ENCODE measurements at places on chromosomes 1 and 21.

DNA sequence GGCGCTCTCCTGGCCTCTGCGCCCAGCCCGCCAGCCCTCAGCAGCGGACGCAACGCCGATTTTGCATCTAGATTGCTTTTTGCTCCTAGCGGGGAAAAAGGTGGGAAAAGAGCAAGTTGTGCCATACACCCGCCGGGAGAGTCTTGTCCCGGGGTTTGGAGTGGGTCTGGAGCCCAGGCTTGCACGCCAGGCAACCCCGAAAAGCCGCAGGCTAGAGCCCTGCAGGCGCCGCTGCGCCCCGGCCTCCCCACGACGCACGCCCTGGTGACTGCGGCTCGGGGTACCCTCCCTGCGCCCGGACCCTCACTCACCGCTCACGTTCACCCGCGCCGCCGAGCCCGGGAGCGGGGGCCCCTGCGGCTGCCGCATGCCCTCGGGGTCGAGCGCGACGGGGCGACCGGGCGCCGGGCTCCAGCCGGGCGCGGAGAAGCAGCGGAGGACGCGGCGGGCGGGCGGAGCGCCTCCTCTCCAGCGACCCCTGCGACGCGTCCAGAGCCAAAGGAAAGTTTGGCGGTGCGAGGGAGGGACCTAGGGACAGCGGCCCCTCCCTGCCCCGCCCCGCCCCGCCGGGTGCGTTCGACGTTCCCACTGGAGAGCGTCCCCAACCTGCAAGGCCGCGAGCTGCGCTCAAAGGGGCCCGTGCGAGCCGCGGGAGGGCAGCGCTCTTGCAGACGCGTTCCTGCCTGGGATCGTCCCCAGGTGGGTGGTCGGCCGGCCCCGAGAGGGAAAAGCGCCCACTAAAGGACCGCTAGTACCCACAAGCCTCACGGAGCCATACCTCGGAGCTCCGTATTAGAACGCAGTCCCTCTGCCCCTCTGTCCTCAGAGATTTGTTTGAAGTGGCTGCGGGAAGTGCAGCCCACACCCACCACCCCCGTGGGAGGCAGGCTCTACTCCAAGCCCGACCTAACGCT is at the start of gene LPAR3:
Gene LPAR3 (minus strand): TSS at position 502 of the 914 bp plus-strand sequence. CDS start 27,086 bp downstream, outside the sequence.
- DNase-seq, result no peak

GRCh38 chr21:38280867-38281266 is 24.1 kb downstream of the KCNJ15 start:
- DNase-seq, result no peak

GRCh38 chr1:174914991-174915390 is 84.8 kb upstream of the CACYBP start:
- no peak for DNase-seq

- DNase-seq, result no peak
These were observed 6.2 kb downstream of the CSRP1 start for GRCh38 chr1:201500670-201501120.

DNA sequence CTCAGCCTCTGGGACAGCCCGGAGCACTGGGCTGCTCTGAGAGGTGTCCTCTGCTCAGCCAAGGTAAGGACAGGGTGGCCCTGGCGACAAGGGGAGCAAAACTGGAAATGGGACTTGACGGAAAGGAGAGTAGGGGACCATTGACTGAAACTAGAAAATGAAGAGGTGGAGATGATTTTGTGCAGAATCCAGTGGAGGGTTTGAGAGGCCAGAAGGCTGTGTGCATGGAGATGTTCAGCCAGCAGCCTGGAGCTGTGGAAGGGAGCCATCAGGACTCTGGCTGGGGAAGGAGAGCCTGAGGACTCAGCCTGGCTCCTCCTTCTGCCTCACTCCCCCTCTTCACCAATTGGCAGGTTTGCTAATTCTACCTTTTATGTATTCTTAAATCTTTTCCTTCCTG is 114.2 kb downstream of the EDEM3 start:
- no peak for DNase-seq

DNA sequence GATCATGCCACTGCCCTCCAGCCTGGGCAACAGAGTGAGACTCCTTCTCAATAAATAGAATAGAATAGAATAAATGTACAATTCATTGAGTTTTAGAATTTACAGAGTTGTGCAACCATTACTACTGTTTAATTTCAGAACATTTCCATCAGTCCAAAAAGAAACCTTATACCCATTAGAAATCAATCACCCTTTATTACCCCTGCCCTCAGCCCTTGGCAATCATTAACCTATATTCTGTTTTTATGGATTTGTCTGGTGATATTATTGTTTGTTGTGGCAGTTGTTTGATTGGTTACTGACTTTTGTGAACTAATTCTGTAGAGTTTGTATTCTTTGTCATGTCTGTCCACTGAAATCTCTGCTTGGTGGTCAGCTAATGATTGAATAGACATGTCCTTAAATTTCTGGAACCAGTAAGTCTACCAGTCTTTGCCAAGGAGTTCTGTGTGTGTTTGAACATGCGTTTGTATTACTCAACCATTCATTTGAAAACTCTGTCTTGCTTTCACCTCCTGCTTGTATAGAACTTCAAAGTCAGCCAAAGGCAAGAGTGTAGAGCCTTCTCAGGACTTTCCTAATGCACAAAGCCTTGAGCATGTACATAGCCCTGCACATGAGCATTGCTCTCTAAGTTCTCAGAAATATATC is 208.8 kb downstream of the GPR52 start:
- no peak for DNase-seq

- DNase-seq, result no peak
These were observed 58.9 kb downstream of the C1orf94 start for GRCh38 chr1:34235594-34235993.

GRCh38 chr1:244705261-244706234 is 52.6 kb downstream of the DESI2 start:
- DNase-seq, result no peak

GRCh38 chr1:19591482-19592091 is 52.5 kb upstream of the NBL1 start:
- no peak for DNase-seq

DNA sequence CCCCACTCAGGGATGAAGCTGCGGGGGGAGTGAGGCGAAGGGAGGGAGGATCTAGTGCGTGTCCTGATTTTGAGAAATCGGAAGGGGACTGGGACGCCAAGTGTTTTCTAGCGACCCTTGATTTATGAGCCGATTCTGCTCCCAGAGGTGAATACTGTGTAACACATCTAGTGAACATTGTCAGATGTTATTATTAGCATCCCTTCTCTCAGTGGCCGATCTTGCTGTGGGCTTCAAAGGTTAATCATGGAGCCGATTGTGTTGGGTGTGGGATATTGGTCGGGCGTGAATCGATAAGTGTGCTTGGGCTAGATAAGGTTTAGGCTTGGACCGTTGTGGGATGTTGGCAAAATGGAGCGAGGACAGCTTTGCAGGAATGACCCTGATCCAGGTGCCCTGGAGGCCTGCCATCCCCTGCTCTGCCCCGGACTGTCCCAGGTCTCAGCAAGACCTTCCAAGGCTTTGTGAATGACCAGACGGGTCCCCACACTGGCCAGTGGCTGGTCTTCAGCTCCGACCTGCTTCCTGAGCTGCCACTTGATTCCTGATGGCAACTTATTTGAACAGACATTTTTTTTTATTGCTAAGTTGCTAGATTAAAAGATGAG is 2.2 kb downstream of the AJAP1 start:
- no peak for DNase-seq

- DNase-seq, result no peak
These were observed 8.6 kb downstream of the H6PD start for GRCh38 chr1:9243066-9243739.

GRCh38 chr1:40316595-40317393 is at the start of gene COL9A2:
COL9A2 (minus strand) TSS chr1:40317286; CDS start chr1:40317197, 89 bp downstream.
- peak; percentile 87 for DNase-seq

GRCh38 chr21:42760361-42760950 is 107.0 kb downstream of the PDE9A start:
- no peak for DNase-seq

DNA sequence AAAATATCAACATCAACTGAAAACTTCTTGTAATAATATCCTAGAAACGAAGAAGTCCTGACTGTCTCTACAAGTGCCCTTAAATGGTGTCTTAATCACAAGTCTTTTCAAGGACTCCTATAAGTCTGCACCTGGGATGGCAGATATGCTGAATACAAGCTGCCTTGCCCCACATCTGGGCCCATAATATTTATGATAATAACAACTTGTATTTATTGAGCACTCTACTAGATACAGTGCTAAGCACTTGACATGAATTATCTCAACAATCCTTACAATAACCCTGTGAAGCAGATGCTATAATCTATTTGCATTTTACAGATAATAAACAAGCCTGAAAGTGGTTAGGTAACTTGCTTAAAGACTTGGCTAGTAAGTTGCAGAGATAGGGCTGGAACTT is 78.0 kb upstream of the ZNF648 start:
- DNase-seq, result no peak

- no peak for DNase-seq
These were observed 94.9 kb downstream of the DYRK1A start for GRCh38 chr21:37461479-37461878.

DNA sequence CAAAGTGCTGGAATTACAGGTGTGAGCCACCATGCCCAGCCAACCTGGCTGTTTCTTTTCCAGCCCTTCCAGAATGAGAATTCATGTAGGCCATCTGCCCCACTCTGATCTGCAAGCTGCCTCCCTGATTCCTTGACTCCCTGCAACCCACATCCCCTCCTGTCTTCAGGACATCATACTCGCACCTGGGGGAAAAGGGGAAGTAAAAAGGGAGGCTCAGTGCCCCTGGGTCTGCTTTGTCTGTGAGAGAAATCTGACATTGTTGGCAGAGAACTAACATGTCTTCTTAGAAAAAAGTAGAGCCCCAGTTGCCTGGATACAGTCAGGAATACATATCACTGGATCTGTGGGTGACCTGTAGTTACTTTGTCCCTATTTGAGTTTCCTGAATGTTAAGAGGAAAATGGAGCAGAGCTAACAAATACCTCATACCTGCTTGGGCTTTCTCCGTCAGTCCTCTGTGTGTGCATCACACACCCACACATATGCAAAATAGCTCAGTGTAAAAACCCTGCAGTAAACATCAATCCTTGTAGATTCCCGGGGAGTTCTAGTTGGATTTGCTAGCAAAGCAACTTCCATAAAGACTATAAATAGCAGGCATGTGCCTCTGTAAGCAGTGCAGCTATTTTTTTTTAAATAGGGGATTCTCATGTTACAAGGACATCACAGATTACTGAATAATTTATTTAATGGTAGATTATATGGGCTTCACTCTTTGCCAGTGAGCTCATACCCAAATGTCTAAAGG is 62.9 kb downstream of the TEX35 start:
- DNase-seq, result no peak

GRCh38 chr1:119516680-119517079 is 9.7 kb downstream of the HSD3B1 start:
- DNase-seq, result no peak

- no peak for DNase-seq
These were observed at the start of gene FOXD3 for GRCh38 chr1:63322114-63322943. FOXD3 (plus strand) TSS chr1:63322567; CDS start chr1:63323059, 492 bp downstream.

GRCh38 chr1:36772647-36773495 is 261.4 kb downstream of the GRIK3 start:
- no peak for DNase-seq

DNA sequence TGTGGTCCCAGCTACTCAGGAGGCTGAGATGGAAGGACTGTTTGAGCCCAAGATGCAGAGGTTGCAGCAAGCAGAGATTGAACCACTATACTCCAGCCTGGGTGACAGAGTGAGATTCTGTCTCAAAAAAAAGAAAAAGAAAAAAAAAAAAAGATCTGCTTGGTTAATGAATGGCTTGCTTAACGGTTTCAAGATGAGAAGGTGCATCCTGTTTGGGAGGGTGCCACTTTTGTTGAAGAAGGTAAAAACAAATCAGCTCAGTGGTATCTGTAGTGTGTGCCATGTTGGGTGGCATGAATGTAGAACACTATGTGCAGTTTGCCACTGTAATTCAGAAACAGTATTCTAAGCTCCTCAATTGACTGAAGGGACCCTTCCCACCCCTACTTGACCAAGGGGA is 94.9 kb upstream of the ETV3 start:
- no peak for DNase-seq

DNA sequence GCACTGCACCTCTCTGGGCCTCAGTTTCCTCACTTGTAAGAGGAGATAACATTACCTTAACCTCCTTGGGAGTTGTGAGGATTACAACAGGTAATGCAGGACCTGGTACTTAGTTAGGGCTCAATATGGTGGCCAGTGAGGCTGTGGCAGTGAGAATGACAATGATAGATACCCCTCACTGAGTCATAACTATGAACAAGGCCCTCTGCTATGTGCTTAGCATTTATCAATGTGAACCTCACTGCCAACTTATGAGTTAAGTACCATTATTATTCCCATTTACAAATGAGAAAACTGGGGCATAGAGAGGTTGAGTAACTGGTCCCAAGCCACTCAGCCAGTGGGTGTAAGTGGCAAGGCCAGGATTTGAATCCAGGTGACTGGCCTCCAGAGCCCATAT is 64.4 kb downstream of the HMGB4 start:
- DNase-seq, result no peak

GRCh38 chr1:239805851-239806772 is 285.6 kb upstream of the FMN2 start:
- no peak for DNase-seq

- peak; percentile 27 for DNase-seq
These were observed 586 bp upstream of the AGPAT3 start for GRCh38 chr21:43864313-43864961.

DNA sequence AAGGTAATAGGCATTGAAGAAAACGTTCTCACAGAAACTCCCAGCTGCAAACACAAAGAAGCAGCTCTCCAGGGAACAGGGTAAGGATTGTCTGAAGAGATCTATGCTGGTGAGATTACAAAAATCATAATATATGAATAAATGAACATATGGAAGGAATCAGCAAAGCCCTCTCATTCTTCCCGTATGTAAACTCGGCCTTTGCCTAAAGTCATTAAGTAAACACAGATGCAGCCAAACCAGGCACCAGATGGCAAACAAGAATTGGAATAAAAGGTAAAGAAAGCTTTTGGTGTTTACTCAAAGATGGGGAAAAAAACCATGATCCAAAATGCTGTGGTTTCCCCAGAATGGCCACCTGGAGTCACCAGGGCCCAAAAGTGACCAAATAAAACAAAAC is 76.6 kb upstream of the HOOK1 start:
- DNase-seq, result no peak

DNA sequence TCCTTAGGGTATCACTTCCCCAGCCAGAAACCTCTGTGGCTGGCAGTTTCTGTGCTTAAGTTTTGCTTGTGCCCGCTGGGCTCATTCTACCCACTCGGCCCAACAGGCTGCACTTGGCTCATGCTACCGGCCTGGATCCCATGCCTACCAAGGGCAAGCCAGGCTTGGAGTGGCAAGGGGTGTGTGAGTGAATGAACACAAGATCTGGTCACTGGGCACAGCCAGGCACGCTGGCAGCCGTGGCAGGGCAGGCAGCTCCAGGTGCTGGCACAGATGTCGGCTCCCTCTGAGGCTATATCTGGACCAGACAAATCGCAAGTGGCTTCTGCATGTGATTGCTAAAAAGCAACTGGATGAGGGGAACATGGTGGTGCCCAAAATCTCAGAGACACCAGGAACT is 740.5 kb upstream of the B3GALT2 start:
- DNase-seq, result no peak
